Activated naive CD4-positive, alpha-beta T cell treated with anti-CD3 and anti-CD28 coated beads, Interleukin-2, amount 50 U/mL, for 16 hours (primary cell): ENCODE measurements at places on chromosomes 6 and 20.

DNA sequence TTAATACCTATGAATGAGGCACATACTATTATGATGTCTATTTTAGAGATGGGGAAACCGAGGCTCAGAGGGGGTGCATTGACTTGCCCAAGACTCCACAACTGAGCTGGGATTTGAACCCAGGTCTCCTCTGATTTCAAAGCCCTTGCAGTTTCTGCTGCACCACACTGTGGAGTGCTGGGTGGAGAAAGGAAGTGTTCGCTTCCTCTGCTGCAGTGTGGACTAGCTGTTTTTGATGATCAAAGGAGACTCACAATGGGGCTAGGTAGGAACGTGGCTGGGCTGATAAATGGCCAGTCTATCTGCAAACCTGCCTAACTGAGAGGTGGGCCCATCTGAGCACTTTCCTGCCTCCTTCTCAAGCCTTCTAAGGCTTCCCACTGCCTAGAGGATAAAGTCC, 87.2 kb downstream of the CD40 start:
- DNase-seq: no peak

- peak; percentile 78 for DNase-seq
Measured at GRCh38 chr6:1396952-1397868, 7.8 kb downstream of the FOXF2 start.

DNA sequence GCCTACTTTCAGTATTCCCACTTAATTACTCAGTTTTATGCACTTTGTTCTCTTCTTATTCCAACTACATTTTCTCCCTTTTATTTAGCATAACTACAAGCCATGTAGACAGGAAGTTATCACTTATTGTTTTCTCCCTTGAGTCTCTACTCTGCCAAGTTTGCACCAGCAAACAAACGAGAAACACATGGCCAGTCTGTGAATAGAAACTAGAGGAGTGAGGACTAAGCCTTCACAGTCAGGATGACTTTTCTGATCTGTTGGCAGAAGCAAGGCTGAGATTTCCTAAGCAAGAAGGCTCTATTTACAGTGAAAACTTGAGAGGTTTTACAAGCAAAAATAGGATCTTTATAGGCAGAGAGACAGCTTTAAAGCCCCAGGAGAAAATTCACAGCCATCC, 69.8 kb upstream of the TINAG start:
- no peak for DNase-seq

- no peak for DNase-seq
Measured at GRCh38 chr6:150299873-150300485, 68.8 kb upstream of the IYD start.
